T-helper 22 cell (primary cell): ENCODE measurements at places on chromosomes 16 and 17.

DNA sequence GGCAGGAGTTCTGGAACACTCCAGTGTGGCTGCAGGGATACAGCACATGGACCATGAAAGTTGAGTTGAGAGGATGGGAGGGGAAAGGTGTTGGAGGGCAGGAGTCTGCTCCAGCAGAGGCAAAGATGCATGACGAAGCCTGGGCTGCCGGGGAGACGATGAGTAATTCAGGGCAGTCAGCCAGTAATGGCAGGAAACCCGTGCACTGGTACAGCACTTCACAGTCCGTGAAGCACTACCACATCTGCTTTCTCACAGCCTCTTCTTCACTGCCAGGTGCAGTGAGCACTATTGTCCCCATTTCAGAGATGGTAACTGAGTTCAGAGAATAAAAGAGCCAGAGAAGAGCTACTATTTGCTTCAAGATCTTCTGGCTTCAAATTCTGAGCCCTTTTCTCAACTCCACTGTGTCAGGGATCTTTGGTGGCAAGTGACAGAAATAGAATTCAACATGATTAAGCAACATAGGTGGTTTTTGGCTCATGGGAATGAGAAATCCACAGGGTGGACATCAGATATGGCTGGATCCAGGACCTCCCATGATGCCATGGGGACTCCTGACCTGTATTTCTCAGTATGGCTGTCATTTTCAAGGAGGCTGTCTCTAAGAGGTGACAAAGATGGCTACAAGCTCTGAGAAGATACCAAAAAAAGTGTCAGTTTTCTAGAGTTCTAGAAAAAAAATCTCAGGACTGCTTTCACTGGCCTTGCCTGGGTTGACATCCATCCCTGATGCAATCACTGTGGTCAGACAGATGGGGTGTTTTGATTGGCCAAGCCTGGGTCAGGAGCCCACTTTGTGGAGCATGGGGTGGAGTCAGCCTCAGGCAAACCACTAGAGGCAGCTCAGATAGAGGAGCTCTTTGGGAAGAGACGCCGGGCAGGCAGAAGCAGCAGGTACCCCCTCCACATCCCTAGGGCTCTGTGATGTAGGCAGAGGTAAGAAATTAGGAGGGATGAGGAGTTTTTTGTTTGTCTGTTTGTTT, 24.7 kb downstream of the IL21R start:
- peak; percentile 67 for DNase-seq

GRCh38 chr16:14955546-14956231, 18.4 kb downstream of the NPIPA1 start:
- DNase-seq, result no peak

DNA sequence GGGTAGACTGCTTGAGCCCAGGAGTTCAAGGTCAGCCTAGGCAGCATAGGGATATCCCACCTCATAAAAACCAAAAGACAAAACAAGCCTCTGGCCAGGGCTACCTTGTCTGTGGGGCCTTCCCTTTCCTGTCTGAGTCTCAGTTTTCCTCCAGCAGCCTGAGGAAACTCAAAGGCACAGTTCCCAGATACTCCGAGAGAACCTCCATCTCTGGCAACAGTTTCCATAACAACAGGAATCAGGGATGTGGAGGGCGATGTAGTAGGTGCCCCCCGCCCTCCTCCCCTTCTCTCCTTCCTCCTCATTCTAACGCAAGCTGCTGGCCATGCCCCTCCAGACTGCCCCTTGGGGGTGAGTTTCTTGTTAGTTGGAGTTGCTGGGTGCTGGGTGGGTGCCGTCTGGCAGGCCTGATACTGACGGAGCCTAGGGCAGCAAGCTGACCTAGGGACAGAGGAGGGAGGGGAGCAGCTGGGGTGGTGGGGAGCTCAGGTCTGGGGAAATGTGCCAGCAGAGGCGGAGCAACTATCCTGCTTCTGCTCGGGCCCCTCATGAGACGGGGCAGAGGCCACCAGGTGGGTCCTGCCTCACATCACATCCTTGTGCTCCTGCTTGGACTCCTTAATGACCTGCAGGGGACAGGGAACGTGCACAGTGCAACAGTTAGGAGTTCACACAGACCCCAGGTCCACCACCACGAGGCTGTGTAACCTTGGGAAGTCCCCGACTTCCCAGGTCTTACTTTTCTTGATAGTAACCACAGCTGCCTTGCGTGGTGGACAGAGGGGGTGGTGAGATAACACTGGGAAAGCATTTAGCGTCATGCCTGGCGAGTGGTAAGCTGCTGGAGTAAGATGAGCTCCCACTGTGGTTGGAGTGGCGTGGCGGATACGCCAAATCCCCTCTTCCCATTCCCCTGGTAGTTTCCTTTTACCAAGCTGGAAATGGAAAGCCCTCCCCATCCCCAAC, 7.8 kb upstream of the EFTUD2 start:
- no peak for DNase-seq

GRCh38 chr16:84144209-84144858, 643 bp downstream of the HSDL1 start:
- peak; percentile 40 for DNase-seq

DNA sequence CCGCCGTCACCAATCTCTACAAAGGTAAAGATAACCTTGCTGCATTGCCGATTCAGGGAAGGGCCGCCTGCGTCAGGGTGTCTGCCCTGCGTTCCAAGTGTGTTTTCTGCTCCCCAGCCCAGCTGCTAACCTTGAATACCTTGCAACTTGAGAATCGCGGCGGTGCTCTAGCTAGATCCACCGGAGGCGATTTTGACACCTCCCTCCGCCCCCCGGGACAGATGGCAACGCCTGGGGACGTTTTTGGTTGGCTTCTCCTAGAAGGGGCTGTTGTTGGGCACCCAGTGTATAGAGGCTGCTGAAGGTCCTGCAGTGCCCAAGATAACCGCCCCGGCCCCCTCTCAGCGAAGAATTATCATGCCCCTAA, 1.5 kb downstream of the HAPSTR1 start:
- no peak for DNase-seq

DNA sequence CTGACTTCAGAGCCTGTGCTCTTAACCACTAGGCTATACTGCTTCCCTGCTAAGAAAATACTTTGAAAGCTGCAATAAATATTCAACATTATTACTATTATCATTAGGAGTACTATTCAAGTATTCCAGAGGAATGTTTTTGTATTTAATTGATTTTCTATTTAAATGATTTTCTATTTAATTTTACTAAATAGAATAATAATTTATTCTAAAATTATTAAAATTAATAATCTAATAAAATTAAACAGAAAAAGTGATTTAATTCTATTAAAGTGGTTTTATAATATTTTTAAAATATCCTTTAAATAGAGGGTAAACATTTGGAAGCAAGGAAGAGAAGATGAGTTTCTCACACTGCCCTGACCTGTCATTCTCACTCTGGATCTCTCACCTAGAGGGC, 173.8 kb downstream of the DNAH9 start:
- DNase-seq, result no peak
